Activated CD4-positive, CD25-positive, alpha-beta regulatory T cell treated with anti-CD3 and anti-CD28 coated beads, Interleukin-2, amount 50 U/mL, for 24 hours (primary cell): ENCODE measurements at places on chromosomes 4 and X.

DNA sequence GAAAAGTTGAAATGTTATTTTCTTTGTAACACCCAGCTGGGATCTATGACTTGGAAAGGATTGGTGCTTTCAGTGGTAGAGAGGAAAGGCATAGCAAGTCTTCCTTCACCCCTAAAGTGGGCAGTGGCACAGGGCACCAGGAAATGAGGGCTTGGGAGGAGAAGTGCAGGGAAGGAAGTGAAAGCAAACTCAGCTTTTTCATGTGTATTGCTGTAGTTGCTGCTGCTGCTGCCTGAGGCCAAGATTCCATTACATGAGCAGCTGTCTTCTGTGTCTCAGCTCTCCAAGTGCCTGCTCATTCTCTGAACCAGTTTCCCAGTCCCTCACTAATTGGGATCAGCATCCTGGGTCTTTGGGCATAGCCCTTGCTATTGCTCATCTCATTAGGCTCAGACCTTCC, 2.6 kb downstream of the HCCS start:
- ATAC-seq, result no peak

DNA sequence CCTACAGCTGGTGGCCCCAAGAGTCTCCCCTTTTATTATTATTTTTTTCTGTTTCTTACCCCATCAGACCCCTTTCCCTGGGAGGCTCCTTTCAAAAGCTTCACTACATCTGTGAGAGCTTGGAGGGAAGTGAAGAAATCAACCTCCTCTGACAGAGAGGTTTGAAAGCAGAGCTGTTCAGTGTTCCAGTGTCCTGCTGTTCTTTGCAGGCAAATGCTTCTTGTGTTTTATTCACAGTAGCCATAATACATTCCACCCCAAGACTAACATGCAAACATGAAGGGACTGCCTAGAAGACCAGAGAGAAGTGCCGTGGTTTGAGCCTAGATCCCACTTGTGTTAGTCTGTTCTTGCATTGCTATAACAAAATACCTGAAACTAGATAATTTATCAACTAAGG, 192.1 kb downstream of the PTTG2 start:
- ATAC-seq, result no peak

DNA sequence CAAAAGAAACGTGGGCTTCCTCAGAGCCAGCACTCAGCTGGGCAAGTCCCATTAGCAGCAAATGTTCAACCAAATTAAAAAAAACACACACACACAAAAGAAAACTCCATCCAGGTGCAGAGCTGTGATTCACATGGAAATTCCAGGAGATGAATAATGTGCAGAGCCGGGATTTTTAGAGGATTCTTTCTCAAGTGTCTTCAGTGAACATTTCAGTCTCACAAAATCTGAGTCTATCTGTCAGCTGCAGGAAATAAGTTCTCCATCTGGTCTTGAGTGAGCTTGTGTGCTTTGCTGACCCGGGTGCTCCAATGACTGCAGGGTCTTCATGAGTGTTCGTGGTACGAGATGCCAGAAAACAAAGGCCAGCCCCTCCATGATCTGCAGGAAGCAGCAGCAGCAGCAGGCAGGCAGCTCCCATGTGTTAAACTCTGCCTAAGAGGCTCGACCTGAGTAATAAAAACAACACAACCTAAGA, 44.3 kb downstream of the RASGEF1B start:
- no peak for ATAC-seq

DNA sequence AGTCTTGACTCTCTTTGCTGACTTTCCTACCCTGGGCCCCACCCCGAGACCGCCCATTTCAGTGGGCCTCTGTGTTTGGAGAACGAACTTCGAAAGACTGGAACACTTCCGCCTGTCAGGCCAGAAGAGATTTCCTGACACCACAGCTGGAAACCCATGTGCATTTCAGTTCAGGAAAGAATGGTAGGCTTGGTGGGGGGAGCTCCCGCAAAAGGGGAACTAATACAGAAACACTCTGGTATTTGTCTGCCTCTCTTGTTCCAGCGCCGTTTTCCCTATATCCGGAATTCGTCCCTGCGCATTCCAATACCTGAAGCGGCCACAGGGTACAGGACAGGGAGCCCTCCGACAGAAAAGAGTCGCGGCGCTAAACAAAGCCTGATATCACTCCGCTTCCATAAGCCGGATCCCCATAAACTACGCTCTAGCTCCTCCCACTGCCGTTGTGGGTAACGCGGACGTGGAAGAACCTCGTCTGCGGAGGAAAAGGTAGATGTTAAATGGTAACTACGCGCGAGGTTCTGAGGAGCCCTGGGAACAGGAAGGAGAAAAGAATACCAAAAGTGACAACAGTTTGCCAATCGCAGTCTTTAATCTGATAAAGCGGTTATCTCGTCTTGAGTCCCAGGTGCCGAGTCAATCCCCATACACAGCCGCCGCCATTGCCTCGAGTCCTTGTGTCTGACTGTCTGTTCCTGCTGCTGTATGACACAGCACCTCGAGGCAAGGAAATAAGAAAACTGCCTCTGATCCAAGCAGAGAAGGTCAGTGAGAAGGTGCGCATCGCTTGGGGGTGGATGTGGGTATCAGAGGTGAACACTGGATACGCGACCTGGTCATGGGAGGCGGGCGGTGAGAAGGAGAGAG, at the start of gene ARMCX5:
TSS of gene ARMCX5 (plus strand) at position 432 of the 867 bp plus-strand sequence. CDS start 2,627 bp downstream, outside the sequence.
- peak; percentile 89 for ATAC-seq

- ATAC-seq, result no peak
Measured at GRCh38 chr4:109185548-109185947, 116.9 kb downstream of the COL25A1 start.
